Fibroblast of skin of left biceps (primary cell): ENCODE measurements at places on chromosomes 16 and 17.
A peak's percentile ranks its signal among the peaks of the same experiment; 100 is the strongest.

GRCh38 chr17:2057760-2058585, 3.1 kb downstream of the HIC1 start:
- DNase-seq: no peak

DNA sequence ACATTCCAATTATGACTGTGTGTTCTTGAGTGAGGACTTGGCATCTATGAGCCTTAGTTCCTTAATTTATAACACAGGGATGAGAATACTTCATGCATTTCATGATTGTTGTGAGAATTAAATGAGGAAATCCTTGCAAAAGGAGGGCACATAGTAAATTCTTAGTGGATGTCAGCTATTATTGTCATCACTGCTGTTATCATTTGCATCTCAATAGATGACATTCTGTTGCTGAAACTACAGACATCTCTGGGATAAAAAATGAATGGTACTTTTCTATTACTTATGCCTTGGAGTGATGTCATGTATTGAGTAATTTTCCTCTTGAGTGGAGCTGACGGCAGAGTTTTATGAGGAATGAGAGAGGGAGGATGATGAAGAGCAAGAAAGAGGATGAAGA, 184.4 kb upstream of the CDH11 start:
- DNase-seq: no peak

- DNase-seq: no peak
These were observed 54.2 kb downstream of the SREBF1 start for GRCh38 chr17:17782523-17783115.

DNA sequence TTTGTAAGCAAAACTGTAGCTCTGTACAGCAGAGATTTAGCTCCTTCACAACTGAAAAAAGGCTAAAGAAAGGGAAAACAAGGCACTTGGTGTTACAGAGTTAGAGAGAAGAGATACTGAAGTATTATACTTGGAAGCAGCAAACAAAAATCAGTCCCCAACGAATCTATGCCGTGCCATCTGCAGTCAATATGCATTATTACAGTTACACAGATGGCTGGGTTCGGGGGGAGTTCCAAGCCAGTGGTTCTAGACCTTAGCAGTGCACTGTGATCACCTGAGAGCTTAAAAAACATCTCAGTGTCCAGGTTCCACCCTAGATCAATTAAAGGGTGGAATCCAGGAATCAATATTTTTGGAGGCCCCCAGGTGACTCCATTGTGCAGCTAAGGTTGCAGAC, 489.9 kb downstream of the SHISA9 start:
- DNase-seq: no peak

GRCh38 chr17:69501591-69502468, 87.3 kb downstream of the MAP2K6 start:
- peak; percentile 71 for DNase-seq

DNA sequence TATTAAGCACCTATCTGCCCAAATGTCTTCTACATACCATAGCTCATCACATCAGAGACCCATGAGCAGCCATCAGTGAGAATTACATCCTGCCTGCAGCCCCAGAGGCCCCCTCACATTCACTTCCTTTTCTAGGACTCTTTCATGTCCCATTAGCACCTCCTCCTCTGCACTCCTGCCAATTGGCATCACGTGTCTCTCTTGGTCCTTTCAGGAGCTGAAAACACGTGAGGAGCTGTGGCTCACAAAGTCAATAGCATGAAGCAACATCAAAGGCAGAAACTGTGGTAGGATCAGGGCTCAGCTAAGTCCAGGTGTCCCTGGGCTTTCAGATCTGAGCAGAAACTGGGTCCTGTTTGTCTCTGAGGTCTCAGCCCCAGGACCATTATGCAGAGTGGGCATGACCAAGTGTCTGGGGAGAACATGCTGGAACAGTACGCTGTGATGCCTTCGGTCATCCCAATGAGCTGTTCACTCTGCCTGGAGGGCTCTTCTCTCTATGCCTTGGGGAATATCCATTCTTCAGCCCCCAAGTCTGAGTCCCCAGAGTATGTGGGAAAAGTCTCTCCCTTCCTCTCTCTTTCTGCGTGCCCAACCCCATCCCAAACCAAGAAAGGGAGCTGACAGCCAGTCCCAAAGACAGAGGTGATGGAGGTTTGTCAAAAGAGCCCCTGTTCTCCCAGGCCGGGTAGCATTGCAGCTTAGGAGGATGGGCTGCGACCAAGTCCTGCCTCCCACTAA, 457.0 kb upstream of the CDH5 start:
- DNase-seq: no peak

- no peak for DNase-seq
These were observed 13.8 kb downstream of the CORO7 start for GRCh38 chr16:4402439-4403132.

DNA sequence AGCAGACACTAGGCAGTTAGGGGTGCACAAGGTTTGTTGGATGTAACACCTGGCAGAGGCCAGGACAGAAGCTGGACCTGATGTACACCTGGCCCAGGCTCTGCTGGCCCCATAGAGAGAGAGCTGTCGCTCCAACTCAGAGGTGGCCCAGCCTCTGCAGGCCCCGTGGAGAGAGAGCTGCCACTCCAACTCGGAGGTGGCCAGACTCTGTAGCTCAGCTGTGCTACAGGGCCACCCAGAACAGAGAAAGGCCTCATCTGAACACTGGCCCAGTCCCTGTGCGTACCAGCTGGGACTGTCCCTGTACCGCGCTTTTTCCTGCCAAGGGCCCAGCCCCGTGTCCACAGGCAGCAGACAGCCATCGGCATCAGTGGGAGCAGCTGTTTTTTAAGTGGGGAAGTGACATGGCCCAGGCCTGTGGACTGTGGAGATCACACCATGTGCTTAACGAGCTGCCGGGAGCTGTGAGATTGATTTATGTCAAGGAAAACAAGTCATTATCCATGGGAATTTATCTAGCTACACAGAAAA, 176.4 kb upstream of the CHMP6 start:
- no peak for DNase-seq

DNA sequence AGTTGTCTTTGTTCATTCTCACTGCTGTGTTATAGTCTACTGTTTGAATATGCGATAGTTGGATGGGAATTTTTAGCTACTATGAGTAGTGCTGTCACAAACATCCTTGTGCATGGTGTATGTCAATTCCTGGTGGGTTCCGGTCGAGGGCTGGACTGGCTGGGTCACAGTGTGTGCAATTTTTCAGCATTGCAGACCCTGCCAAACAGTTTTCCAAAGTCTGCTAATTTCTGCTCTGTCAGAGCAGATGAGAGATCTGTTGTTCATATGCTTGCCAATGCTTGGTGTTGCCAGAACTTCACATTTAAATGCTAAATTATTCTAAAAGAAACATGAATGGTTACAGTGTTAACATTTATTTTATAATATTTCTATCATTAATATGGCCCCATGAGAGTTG, 3.6 kb upstream of the C16orf96 start:
- DNase-seq: no peak

GRCh38 chr16:67174706-67175231, 4.4 kb downstream of the NOL3 start:
- DNase-seq: no peak

DNA sequence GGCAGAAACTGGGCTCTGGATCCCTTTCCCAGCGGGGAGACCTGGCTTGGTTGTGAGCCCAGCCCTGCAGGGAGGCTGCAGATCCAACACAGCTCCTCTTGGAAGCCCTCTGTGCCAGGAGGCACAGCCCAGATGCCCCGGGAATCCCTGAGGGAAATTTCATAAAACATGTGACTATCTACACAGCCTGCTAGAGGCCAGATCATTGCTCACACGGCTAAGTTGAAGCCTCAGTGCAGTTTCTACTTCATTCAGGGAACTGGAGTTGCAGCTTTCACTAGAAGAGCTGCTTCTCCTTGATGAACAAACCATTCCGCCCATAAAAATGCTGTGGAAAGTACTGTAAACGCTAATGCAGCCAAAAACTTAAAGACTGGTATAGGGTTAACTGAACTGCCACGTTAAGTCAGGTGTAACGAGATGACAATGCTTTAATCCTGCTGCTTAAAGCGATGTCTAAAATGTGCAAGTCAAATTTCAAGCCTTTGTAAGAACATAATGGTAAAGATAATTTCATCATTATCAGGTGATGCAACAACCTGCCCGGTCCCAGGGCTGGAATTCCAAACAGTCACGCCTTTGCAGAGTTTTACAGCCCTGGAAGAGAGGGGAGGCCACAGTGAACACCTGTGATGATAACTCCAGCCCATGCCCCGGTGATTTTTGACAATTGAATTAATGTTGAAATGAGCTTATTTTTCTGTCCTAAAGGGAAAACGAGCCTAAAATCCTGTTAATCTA, 172.5 kb downstream of the ZFHX3 start:
- no peak for DNase-seq

- DNase-seq: no peak
These were observed 143.9 kb downstream of the ANKFN1 start for GRCh38 chr17:56297184-56297583.

- no peak for DNase-seq
These were observed 18.0 kb upstream of the KCNJ18 start for GRCh38 chr17:21674242-21674731.

GRCh38 chr17:77441940-77442339, 301.2 kb downstream of the SEC14L1 start:
- no peak for DNase-seq

- no peak for DNase-seq
These were observed 902 bp downstream of the SCRN2 start for GRCh38 chr17:47840001-47840741.

- peak; percentile 58 for DNase-seq
These were observed 229.6 kb downstream of the MRTFB start for GRCh38 chr16:14300705-14301168.

DNA sequence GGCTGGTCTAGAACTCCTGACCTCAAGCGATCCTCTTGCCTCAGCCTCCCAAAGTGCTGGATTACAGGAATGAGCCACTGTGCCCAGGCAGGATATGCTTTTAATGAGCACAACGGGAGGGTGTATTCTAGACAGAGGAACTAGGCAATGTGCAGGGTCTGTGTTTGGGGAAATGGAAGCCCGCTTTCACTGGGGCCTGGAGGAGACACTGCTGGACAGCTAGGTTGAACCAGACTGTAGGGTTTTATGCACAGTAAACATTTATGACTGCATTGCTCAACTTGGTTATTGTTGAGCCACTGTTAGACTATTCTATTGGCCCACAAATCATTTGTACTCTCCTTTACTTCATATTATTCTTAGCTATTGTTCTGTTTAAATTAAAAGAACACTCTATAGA, 10.2 kb upstream of the SIAH1 start:
- DNase-seq: no peak

GRCh38 chr17:77872714-77873499, 85.6 kb upstream of the TNRC6C start:
- DNase-seq: no peak

- peak; percentile 33 for DNase-seq
These were observed 964 bp upstream of the FAAP100 start for GRCh38 chr17:81553018-81553615.

GRCh38 chr17:52751051-52751450, 592.5 kb upstream of the CA10 start:
- no peak for DNase-seq

DNA sequence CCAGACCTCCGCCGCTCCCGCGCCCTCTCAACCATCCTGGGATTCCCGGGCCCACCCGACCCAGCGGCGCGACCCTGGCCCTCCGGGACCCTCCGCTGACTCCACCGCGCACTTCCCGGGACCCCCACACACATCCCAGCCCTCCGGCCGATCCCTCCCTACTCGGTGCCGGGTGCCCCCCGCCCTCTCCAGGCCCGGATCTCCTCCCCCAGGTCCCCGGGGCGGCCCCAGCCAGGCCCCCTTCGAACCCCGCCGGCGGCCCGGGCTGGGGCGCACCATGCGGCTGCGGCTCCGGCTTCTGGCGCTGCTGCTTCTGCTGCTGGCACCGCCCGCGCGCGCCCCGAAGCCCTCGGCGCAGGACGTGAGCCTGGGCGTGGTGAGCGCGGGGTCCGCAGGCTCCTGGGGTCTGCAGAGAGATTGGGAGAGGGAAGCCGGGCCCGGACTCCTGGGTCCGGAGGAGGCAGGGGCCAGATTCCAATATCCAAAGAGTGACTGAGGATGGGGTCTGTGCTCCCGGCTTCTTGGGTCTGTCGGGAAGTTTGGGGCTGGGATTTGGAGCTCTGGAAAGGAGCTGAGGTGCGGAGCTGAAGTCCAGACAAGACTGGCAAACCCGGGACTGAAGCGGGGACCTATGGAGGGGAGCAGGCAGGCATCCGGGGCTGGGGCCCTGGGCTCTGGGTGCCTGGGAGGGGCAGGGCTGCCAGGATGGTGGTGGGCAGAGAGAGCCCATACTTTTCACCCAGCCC, 453 bp downstream of the MMP25 start:
- no peak for DNase-seq

DNA sequence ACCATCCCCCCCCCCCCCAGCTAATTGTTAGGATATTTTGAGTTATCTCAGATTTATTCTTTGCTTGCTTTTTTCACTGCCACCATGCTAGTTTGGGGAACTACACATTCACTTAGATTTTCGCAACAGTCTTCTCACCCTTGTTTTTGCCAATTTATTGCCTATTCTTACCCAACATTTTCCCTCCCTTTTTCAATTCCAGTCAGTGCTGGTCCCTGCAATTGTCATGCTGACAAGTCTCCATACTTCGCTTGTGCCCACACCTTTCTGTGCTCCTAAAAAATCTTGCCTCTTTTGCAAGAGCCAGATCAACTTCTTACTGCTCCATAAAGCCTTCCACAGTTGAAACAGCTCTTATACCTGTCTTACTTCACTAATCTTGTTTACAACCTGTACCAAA, 16.3 kb downstream of the TNRC6A start:
- DNase-seq: no peak

DNA sequence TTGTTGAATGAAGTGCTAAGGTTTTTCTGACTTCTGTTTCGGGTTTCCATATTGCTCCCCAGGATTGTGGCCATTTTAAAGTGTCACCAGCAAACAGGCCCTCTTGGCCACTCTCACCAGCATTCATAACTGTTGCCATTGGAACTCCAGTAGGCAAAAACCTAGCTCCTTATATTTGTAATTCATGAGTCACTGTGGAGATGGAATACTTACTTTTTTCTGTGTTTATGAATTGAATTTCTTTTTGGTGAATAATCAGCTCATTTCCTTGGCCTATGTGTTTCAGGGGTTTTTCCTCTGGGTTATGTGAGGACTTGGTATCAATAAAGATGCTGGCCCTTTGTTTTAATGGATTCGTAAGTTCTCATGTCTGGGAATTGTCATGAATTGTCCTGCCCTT, 255.1 kb downstream of the SNX29 start:
- DNase-seq: peak; percentile 47

- DNase-seq: no peak
These were observed 10.9 kb downstream of the HSPB9 start for GRCh38 chr17:42133461-42134041.

- no peak for DNase-seq
These were observed 44.8 kb downstream of the BEAN1 start for GRCh38 chr16:66471716-66472393.

GRCh38 chr16:30472328-30472942, at the start of gene ITGAL:
Gene ITGAL, plus strand, starts transcription at chr16:30472742. Its CDS starts 96 bp downstream, at chr16:30472838.
- DNase-seq: no peak

DNA sequence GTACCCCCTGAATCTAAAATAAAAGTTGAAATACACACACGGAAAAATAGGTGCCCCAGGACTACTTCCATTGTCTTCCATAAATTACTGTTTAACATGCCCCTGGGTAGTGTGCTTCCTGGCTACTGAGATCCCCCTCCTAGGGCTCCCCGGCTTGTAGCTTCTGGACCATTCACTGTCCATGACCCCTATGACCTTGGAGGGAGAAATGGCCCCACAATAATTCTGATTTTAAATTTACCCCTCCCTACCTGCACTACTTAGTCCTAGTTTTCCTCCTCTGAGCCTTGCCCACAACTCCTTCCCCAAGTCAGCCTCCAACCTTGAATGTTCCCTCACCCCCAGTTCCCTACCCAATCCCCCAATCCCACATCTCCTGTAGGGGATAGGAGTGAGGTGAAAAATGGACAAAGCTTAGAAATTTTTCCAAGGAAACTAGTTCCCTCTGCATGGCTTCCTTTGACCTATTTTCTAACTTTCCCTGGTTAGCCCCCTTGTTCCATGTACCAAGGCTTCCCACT, 9.5 kb upstream of the MSL1 start:
- DNase-seq: no peak
